Omental fat pad (tissue), 4 donors: ENCODE measurements at places on chromosomes 13 and 19.

DNA sequence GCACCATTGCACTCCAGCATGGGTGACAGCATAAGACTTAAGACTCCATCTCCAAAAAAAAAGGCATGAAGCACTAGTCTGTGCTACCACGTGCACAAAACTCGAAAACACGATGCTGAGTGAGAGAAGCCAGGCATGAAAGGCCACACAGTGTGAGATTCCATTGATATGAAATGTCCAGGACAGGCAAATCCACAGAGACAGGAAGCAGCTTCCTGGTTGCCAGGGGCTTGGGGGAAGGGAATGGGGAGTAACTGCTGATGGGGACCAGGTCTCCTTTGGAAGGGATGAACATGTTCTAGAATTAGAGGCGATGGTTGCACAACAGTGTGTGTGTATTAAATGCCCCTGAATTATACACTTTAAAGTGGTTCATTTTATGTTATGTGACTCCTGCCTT is 15.9 kb upstream of the JUND start:
- no peak for DNase-seq

DNA sequence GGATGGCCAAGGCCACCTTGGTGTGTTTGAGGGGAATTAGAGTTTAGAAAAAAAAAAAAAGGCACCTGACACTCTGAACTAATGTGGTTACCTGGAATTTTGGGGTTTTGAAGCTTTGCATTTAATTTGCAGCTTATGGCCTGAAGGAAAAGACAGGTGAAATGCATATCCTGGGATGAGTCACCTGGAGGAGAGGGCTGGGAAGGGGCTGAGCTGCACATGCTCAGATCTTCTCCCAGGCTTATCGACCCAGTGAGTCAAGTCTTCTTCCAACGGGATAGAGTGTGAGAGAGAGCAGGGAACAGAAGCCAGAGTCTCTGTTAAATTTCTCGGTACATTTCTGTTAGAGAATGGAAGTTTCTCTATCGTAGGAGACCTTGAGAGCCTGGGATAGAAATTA is 29.7 kb upstream of the ALOX5AP start:
- no peak for DNase-seq

DNA sequence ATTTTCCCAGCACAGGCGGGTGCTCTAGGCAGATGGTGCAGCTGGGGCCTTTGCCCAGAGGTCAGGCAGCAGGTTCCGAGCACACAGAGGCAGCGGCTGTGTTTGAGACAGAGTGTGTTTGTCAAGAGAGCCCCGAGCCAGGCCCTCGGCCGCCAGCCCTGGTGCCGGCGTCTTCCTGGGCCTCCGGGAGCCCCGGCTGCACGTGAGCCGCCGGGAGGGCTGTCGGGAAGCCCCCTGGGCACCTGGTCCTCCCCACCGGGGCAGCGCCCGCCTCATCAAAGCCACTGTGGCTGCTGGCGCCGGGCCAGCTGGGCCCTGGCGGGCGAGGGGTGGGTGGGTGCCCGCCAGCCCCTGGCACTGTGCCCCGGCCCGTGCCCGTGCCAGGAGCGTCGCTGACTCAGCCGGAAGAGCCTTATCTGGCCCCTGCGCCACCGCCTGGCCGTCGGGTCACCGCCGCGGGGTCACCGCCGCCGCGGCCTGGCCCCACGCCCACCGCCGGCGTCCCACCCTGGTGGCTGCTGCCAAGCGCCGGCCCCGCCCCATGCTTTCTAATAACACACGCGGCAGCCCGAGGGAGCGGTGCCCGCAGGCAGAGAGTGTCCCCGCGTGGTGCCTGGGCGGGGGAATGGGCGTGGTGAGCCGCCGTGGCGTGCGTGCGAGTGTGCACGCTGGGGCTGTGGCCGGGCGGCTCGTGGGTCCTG is 14.9 kb downstream of the ARID3A start:
- no peak for DNase-seq

DNA sequence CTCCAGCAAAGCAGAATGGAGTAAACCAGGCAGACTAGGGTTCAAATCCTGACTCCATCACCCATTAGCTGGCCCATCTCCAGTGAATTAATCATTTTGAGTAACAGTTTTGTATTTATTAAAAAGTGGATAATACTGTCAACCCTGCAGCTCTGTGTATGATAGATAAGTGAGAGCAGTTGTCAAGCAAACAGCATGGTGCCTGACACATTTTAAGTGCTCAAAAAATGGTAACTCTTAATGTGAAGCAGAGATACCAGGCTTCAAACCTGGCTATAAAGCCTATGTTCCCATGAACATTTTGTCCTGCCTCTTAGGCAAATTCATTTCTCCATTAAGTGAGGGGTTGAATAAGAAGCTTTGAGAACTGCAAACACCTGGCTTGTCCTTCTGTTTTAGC is 409.6 kb downstream of the TBC1D4 start:
- no peak for DNase-seq

GRCh38 chr13:37001921-37002250 is 1.3 kb downstream of the EXOSC8 start:
- no peak for DNase-seq
